EH (cell line): ENCODE measurements at places on chromosomes 2 and 18.

- DNase-seq, result no peak
These were observed 68.9 kb upstream of the ITM2C start for GRCh38 chr2:230795856-230796255.

GRCh38 chr2:23901966-23902846 lies 24.7 kb downstream of the ATAD2B start:
- DNase-seq, result peak; percentile 70

- no peak for DNase-seq
These were observed 784.1 kb upstream of the CDH7 start for GRCh38 chr18:64966667-64967066.

- no peak for DNase-seq
These were observed 172.7 kb downstream of the HRH4 start for GRCh38 chr18:24633121-24633520.

DNA sequence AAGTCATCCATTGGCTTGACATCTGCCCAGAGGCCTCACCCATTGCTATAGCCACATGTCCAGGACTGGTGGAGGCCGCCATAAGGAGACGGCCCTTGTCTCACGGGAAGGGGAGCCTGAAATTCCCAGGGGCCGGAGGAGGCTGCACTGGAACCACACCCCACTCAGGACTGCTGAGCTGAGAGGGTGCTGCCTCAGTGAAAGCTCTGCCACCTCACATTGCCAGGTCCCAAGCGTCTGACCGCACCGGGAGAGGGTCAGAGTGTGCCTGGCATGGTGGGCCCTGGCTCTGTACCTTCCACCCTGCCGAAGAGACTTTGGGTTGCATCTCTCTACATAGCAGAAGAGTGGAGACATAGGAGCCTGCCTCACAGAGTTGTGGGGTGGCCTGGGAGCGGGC lies 134.1 kb upstream of the GLI2 start:
- no peak for DNase-seq

- DNase-seq, result peak; percentile 10
These were observed 51.9 kb downstream of the SLC16A14 start for GRCh38 chr2:230016844-230017243.

DNA sequence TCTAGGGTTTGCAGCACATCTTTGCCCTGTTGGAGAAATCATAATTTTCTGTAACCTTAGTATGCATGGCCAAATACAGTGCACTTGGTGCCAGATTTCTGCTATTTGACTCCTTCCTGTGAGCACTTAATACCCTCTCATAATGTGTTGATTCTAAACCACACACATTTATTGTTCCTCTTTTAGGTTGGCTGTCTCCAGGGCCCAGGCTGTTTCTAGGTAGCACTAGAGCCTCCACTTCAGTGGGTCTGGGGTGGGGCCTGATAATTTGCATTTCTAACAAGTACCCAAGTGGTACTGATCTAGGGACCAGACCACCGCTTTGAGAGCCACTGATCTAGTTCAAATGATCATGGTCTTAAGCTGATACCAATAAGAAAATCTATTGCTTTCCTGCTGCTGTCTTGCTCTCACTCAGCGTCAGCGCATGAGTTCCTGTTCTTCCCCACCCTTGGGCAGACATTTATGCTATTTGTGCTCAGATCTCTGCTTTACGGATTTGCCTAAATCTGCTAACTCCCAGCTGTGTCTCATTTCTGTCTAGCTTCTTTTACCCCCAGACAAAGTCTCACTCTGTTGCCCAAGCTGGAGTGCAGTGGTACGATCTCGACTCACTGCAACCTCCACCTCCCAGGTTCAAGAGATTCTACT lies 7.4 kb downstream of the PTRHD1 start:
- no peak for DNase-seq

DNA sequence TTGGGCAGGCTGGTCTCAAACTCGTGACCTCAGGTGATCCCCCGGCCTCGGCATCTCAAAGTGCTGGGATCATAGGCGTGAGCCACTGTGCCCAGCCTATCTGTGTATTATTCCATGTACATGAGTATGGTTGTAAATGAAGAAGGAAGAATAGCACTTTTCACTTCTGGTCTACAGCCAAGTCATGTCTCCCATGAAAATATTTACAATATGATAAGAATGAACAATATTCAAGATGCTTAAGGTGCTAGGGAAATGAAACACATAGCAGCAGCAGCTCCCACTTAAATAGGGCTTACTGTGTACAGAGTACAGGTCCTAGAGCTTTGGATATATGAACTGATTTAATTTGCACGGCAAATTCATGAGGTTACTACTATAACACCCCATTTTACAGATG lies 70.3 kb upstream of the COL5A2 start:
- DNase-seq, result peak; percentile 45

- no peak for DNase-seq
These were observed 136.0 kb downstream of the ZNF804A start for GRCh38 chr2:184734338-184734737.

DNA sequence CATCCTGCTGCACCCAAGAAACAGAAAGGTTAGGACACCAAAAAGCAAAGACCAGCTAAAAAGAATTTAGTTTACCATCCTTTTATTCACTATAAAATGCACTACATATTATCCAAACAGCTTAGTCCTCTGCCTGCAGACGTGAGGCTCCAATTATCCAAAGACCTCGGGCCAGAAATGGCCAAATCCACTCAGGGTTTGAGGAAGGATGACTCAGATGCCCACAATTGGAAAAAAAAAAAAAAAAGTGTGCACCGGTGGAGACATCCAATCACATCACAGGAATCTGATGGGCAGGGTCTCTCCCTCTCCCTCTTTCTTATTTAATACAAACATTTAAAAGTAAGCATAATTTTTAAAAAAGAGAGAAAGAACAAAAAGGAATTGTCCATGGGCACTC lies 65.7 kb downstream of the TRABD2A start:
- DNase-seq, result peak; percentile 69

DNA sequence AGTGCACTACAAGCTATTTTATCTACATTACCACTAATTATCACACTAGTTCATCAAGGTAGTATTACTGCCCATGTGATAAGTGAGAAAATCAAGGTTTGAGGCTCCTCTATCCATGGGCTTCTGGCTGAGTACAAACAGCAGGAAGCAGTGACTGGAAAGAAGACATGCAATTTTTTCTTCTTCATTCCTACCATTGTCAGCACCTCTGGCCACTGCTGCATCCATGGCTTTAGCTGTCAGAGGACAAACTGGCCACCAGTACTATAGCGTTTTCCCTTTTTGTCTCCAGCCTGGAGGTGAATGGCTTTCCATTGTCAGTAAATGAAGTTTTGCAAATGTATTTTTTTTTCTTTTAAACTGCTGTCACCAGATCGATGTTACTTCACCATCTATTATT lies 674.9 kb downstream of the LRP1B start:
- DNase-seq, result no peak

DNA sequence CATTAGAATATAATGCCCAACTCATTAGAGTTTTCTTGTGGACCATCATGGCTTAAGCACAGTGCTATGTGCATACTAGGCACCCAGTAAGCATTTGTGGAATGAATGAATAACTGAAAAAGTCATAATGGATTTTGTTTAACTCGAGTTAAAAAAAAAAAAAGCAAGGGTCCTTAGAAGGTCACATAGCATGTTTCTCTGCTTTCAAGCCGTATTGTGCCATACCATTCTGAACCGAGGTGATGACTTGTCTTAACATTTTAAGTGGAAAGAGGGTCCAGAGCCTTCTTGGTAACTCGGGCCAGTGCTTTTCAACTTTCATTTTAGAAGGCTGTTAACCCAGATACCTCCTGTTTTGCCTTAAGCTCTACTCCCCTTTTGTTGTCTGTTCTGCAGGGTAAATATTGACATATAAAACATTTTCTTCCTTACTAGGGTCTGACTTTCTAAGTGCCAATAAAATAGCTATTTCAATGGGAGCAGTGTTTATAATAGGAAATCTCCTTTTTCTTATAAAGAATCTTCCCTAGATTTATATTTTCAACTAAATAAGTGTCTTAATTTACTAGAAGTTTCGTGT lies 787 bp upstream of the ADGRF3 start:
- peak; percentile 67 for DNase-seq

- DNase-seq, result no peak
These were observed 442.0 kb downstream of the EIPR1 start for GRCh38 chr2:2935445-2936149.

- DNase-seq, result no peak
These were observed 17.1 kb downstream of the ANKRD44 start for GRCh38 chr2:197293252-197294007.

- DNase-seq, result peak; percentile 17
These were observed at the start of gene SETBP1 for GRCh38 chr18:44680273-44681075. SETBP1 (plus strand) TSS chr18:44680888; CDS start chr18:44701347, 20,459 bp downstream.

- DNase-seq, result no peak
These were observed 147.2 kb downstream of the TMEFF2 start for GRCh38 chr2:192047315-192048107.

- DNase-seq, result peak; percentile 20
These were observed 141.5 kb downstream of the OSR1 start for GRCh38 chr2:19216676-19217602.

GRCh38 chr2:127117603-127118002 lies 10.6 kb upstream of the BIN1 start:
- DNase-seq, result no peak

DNA sequence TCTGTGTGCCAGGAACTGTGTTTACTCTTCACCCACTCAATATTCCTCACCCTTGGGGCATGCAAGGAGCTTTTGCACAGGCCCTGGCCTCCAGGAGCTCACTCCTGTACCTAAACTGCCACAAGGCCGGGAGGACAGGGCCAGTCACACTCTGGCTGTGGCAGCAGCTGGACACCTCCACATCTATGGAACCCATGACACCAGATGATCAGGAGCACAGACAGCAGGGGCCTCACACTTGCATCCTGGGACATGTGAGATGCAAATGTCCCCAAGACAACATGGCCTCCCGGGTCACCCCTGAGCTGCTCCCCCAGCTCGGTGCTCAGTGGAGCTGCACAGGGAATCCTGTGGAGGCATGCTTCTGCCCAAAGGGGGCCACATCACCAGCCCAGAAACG lies 61.8 kb upstream of the SLC66A3 start:
- no peak for DNase-seq
